ENCODE measurements at places on chromosomes 1 and 21.
A peak's percentile ranks its signal among the peaks of the same experiment; 100 is the strongest.

GRCh38 chr1:233244183-233244582, 51.3 kb downstream of the PCNX2 start:
- DNase-seq = no peak

DNA sequence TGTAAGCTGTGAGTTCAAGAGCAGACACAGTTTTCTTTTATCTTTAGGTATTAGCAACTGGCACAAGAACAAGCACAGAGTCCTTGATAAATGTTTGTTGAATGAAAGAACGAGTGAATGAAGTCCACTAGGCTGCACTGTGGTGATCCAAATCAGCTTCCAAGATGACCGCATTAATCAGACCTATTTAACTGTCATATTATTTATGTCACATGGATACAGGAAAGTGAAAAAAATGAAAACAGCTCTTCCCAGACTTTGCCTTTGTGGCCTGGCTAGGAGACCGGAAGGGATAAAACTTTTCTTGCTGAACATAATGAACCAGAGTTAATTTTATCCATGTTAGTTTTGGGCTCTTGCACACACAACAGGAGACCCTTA, 261.3 kb downstream of the TNR start:
- DNase-seq = no peak

- DNase-seq = peak; percentile 67
These were observed 70.3 kb downstream of the PIK3CD start for GRCh38 chr1:9721606-9722377.

DNA sequence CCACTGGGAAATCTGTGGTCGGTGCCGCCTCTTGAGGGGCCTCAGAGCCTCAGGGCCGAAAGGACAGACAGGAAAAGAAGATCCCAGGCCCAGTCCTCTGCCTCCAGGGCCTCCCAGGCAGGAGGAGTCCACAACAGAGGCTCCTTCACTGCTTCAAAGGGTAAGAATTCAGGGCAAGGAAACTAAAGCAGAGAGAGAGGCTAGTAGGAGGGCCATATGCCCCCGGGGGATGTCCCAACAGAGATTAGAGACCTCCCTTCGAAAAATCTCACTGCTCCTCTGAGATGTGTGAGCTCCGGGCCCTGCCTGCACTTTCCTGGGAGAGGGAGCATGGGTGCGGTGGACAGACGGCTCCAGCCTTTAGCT, 465.9 kb downstream of the NPHP4 start:
- DNase-seq = no peak

DNA sequence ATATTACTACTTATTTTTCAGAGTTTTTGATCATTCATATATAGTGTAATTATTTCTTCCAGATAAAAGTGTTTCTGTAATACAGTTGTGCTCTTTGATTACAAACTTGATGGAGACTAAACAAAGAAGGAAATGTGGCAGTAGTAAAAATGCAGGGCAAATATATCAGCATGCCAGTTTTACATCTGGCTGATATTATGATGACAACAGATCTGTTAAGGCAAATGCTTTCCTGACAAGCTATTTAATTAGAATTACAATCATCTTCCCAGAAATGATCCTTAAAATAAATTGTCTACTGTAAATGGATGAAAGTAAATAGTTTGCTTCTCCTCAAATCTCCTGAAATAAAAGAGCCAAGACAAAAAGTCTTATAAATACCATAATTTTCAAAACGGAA, 1659.8 kb downstream of the BRINP3 start:
- DNase-seq = no peak
